Tibial artery (tissue), 4 donors: ENCODE measurements at places on chromosomes 4 and X.

- H3K4me1 ChIP-seq = no peaks in the 10 kb centered on the region
- no peaks in the 10 kb centered on the region for H3K36me3 ChIP-seq
- no peak overlapping the region for H3K27ac ChIP-seq
- DNase-seq = peak; percentile 46
- no peaks in the 10 kb centered on the region for H3K27me3 ChIP-seq
- no peak overlapping the region for H3K4me3 ChIP-seq
Observed at GRCh38 chr4:8832113-8832915, 39.3 kb downstream of the HMX1 start.

GRCh38 chr4:82215800-82216199 is 158.0 kb downstream of the HNRNPD start:
- no peaks in the 10 kb centered on the region for H3K27me3 ChIP-seq
- H3K4me3 ChIP-seq = no peak overlapping the region
- H3K27ac ChIP-seq = no peak overlapping the region
- H3K36me3 ChIP-seq = no peaks in the 10 kb centered on the region
- H3K4me1 ChIP-seq = no peaks in the 10 kb centered on the region

- DNase-seq = no peak
- H3K27me3 ChIP-seq = peaks cover 5% of the 10 kb centered on the region
- H3K4me3 ChIP-seq = no peak overlapping the region
- H3K4me1 ChIP-seq = no peaks in the 10 kb centered on the region
- H3K27ac ChIP-seq = no peak overlapping the region
- no peaks in the 10 kb centered on the region for H3K36me3 ChIP-seq
Observed at GRCh38 chr4:41746025-41746439, 2.5 kb downstream of the PHOX2B start.

- no peaks in the 10 kb centered on the region for H3K27me3 ChIP-seq
- no peaks in the 10 kb centered on the region for H3K4me1 ChIP-seq
- no peak overlapping the region for H3K27ac ChIP-seq
- H3K4me3 ChIP-seq = no peak overlapping the region
Observed at GRCh38 chr4:109611045-109611646, 51.1 kb downstream of the MCUB start.

DNA sequence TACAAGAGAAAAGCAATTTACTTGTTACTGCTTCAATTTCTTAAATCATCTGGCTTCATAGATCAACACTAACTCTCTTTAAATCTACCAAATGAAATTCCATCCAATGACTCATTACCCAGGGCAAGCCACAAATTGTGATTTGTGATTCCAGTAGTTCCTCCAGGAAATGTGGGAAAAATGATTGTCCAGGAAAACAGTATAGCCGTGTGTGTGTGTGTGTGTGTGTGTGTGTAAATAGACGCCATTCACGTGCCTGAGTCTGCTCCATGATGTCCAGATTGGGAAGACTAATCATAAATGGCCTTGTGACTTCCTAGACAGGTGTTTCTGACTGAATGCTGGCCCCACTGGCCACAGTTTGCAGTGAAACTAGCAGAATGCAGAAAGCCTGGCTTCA is 121.3 kb downstream of the HS6ST2 start:
- H3K4me3 ChIP-seq = no peak overlapping the region
- H3K36me3 ChIP-seq = no peaks in the 10 kb centered on the region
- no peaks in the 10 kb centered on the region for H3K27me3 ChIP-seq
- no peak for DNase-seq
- H3K4me1 ChIP-seq = no peaks in the 10 kb centered on the region

- H3K4me3 ChIP-seq = no peak overlapping the region
- H3K27me3 ChIP-seq = no peaks in the 10 kb centered on the region
Observed at GRCh38 chr4:182778222-182778982, 138.8 kb downstream of the DCTD start.

DNA sequence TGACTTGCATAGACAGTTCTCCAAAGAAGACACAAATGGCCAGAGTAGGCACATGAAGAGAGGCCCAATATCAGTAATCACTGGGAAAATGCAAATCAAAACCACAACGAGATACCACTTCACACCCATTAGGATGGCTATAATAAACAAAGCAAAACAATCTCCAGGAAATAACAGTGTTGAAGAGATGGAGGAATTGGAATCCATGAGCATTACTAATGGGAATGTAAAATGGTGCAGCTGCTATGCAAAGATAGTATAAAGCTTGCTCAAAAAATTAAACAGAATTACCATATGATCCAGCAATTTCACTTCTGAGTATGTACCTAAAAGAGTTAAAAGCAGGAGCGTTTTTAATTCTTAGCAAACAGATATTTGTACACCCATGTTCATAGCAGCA is 17.0 kb upstream of the TMEM33 start:
- H3K27ac ChIP-seq = no peak overlapping the region
- no peak overlapping the region for H3K4me3 ChIP-seq
- no peaks in the 10 kb centered on the region for H3K36me3 ChIP-seq
- no peaks in the 10 kb centered on the region for H3K4me1 ChIP-seq

GRCh38 chr4:5086535-5086934 is 35.3 kb downstream of the STK32B start:
- no peaks in the 10 kb centered on the region for H3K4me1 ChIP-seq
- DNase-seq = no peak
- H3K27ac ChIP-seq = no peak overlapping the region
- no peaks in the 10 kb centered on the region for H3K27me3 ChIP-seq
- no peak overlapping the region for H3K4me3 ChIP-seq
- H3K36me3 ChIP-seq = no peaks in the 10 kb centered on the region

- no peaks in the 10 kb centered on the region for H3K27me3 ChIP-seq
- H3K4me3 ChIP-seq = no peak overlapping the region
- no peak for DNase-seq
- no peak overlapping the region for H3K27ac ChIP-seq
Observed at GRCh38 chrX:123169247-123169901, 14.7 kb upstream of the GRIA3 start.

DNA sequence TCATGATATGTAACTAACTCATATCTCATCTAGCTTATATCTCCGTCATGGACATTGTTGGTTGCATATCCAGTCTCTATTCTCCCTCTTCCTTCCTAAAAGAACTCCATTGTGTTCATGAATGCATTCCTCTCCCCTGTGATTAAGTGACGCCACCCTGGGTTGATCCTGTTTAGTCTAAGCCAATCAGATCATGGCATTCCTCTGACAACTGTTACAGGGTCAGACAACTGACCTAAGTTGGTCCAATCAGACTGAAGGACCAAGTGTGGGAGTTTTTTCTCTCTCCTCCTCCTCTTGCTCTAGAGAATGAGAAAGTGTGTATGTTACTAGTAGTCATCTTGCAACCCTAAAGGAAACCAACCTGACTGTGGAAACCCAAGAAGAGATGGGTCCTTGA is 3.6 kb downstream of the APOO start:
- no peaks in the 10 kb centered on the region for H3K36me3 ChIP-seq
- H3K4me1 ChIP-seq = peaks cover 36% of the 10 kb centered on the region
- no peak overlapping the region for H3K27ac ChIP-seq
- H3K4me3 ChIP-seq = no peak overlapping the region
- no peak for DNase-seq

DNA sequence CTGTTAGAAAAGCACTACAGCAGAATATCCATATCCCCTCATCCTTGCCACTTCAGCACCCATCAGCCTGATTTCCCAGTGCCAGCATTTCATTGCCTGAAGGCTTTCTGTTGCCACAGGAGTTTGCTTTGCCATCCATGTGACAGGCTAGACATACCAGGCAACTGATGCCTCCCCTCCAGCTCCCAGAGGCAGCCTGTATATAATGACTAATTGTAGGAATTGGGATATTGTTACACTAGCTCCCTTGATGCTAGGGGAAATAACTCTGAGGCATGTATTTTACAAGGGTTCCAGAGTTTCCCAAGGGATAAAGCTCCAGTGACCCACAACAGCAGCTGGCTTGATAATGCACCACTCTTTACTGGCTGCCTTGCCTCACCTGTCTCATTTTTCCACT is 608.0 kb upstream of the FTHL17 start:
- no peaks in the 10 kb centered on the region for H3K4me1 ChIP-seq
- H3K4me3 ChIP-seq = no peak overlapping the region
- no peak overlapping the region for H3K27ac ChIP-seq
- no peaks in the 10 kb centered on the region for H3K27me3 ChIP-seq
- no peak for DNase-seq

- H3K4me3 ChIP-seq = no peak overlapping the region
- no peaks in the 10 kb centered on the region for H3K27me3 ChIP-seq
- no peaks in the 10 kb centered on the region for H3K36me3 ChIP-seq
- no peaks in the 10 kb centered on the region for H3K4me1 ChIP-seq
Observed at GRCh38 chr4:185800266-185800945, 11.6 kb downstream of the SORBS2 start.

DNA sequence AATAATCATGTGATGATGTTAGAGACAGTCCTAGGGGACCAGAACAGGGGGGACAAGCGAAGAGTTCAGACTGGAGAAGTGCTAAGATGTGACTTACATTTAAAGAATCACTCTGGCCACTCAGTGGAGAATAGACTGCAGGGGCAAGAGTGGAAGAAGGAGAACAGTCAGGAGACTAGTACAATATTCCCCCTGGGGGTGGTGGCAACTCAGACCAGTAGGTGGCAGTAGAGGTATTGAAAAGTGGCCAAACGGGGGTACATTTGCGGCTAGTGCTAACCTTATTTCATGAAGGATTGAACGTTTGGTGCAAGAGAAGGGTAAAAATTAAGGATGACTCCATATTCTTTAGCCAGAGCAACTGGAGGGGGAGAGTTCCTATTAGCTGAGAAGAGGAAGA is 2.7 kb upstream of the BMX start:
- no peak for DNase-seq
- no peaks in the 10 kb centered on the region for H3K36me3 ChIP-seq
- no peak overlapping the region for H3K27ac ChIP-seq

DNA sequence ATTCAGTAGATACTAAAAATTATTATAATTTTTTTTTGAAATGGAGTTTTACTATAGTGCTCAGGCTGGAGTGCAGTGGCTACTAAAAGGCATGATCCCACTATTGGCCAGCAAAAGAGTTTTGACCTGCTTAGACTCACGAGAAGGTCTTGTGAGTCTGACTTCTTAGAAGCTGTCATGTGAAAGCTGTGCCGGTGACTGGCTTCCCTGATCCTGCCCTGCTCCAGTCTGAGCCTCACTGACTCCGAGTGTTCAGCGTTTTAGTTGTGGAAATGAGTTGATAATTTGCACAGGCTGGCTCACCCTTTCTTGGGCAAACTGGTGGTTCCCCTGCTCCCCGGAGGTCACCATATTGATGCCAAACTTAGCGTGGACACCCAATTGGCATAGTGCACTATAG is 16.4 kb upstream of the CXCL8 start:
- no peaks in the 10 kb centered on the region for H3K4me1 ChIP-seq
- no peak overlapping the region for H3K27ac ChIP-seq
- no peaks in the 10 kb centered on the region for H3K27me3 ChIP-seq
- no peak overlapping the region for H3K4me3 ChIP-seq
- no peak for DNase-seq

GRCh38 chr4:95059663-95060062 is 301.9 kb downstream of the BMPR1B start:
- no peak overlapping the region for H3K27ac ChIP-seq
- no peak for DNase-seq
- H3K27me3 ChIP-seq = no peaks in the 10 kb centered on the region
- no peak overlapping the region for H3K4me3 ChIP-seq
- no peaks in the 10 kb centered on the region for H3K4me1 ChIP-seq
- no peaks in the 10 kb centered on the region for H3K36me3 ChIP-seq

GRCh38 chr4:8082517-8083055 is 76.0 kb downstream of the ABLIM2 start:
- H3K4me3 ChIP-seq = no peak overlapping the region
- no peak overlapping the region for H3K27ac ChIP-seq
- H3K4me1 ChIP-seq = no peaks in the 10 kb centered on the region

- H3K4me1 ChIP-seq = peaks cover 7% of the 10 kb centered on the region
- no peak overlapping the region for H3K4me3 ChIP-seq
- H3K27me3 ChIP-seq = no peaks in the 10 kb centered on the region
- no peak overlapping the region for H3K27ac ChIP-seq
Observed at GRCh38 chrX:55490974-55491373, 1.3 kb upstream of the USP51 start.

DNA sequence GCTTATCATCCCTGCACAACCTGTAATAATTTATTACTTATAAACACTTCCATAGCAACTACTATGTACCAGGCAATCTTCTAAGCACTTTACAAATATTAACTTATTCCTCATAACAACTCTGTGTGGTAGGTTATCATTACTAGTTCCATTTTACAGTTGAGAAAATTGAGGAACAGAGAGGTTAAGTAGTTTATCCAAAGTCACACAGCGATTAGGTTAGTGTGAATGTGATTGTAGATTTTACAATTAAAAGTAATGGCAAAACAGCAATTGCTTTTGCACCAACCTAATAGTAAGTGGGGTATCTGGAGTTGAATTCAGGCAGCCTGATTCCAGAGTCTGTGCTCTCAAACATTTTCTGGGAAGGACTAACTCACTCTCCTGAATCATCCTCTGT is 348.9 kb downstream of the NKX6-1 start:
- DNase-seq = no peak
- H3K4me3 ChIP-seq = no peak overlapping the region
- H3K36me3 ChIP-seq = no peaks in the 10 kb centered on the region
- no peaks in the 10 kb centered on the region for H3K27me3 ChIP-seq
- H3K4me1 ChIP-seq = no peaks in the 10 kb centered on the region

DNA sequence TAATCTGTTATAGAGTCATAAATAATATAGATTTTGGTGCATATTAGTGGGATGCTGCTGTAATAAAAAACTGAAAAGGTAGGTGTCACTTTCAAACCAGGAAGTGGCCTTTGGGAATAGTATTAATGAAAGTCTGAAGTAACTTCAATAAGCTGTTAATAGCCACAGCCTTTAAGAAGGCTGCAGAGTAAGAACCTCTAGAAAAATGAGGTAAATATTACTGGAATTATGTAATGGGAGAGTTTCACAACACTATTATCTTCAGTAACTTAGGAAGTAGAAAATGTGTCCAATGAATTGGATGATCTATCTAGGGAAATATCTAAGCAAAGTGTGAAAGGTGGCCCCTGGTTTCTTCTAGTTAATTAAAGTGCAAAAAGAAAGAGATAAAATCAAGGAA is 104.7 kb downstream of the NCAPG start:
- H3K4me3 ChIP-seq = no peak overlapping the region
- no peaks in the 10 kb centered on the region for H3K4me1 ChIP-seq
- no peak overlapping the region for H3K27ac ChIP-seq
- no peaks in the 10 kb centered on the region for H3K27me3 ChIP-seq

DNA sequence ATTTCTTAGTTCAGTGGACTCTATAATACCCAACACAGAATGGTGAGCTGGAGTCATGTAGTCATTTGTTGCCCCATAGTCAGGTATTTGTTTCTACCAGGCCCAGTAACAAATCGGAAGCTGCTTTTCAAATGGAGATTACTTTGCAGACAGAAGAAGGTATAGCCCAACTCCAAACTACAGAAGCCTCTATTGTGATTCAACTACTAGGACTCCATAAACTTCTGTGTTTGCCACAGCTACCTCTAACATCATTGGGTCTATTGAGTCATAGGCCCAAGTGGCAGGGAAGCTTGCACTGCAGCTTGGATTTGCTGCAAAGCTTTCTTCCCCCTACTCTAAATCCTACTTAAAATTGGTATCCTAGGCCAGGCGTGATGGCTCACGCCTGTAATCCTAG is 148.8 kb upstream of the STK26 start:
- no peak overlapping the region for H3K27ac ChIP-seq
- H3K4me1 ChIP-seq = no peaks in the 10 kb centered on the region
- H3K27me3 ChIP-seq = no peaks in the 10 kb centered on the region
- H3K36me3 ChIP-seq = no peaks in the 10 kb centered on the region
- no peak overlapping the region for H3K4me3 ChIP-seq
